ENCODE measurements at places on chromosomes 2 and 18. TPM values are rescaled to one million over a fixed set of nuclear protein-coding genes. Genes with fewer than 3 reads are reported as not detected.

GRCh38 chr18:78192054-78192453 lies 787.6 kb upstream of the SALL3 start:
- DNase-seq, result no peak

Gene OSBPL6
- 11.8 TPM for total RNA-seq

DNA sequence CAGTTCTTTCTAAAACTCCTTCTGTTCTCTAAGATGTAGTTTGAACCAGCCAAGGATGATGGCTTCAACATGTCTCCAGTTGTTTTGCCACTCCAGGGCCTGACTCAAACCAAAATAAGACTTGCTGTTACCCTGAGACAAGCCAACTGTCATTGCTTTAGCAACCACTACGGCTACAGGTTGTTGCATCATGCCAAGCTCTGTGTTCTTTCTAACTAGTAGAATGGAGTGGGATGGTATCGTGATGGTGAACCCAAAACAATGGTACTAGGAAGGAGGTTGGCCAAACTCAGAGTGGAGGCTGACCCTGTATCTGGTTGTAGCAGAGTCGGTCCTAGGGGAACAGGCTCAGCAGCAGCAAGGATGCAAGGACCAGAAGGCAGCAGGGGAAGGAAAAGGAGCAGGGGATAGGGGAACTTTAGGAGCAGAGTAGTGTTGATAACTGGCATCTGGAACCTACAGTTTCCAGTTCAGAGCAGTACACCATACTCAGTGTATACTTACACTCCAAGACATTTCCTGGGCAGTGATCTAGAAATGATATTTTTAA lies 51.6 kb downstream of the PDK1 start:
- DNase-seq, result no peak

DNA sequence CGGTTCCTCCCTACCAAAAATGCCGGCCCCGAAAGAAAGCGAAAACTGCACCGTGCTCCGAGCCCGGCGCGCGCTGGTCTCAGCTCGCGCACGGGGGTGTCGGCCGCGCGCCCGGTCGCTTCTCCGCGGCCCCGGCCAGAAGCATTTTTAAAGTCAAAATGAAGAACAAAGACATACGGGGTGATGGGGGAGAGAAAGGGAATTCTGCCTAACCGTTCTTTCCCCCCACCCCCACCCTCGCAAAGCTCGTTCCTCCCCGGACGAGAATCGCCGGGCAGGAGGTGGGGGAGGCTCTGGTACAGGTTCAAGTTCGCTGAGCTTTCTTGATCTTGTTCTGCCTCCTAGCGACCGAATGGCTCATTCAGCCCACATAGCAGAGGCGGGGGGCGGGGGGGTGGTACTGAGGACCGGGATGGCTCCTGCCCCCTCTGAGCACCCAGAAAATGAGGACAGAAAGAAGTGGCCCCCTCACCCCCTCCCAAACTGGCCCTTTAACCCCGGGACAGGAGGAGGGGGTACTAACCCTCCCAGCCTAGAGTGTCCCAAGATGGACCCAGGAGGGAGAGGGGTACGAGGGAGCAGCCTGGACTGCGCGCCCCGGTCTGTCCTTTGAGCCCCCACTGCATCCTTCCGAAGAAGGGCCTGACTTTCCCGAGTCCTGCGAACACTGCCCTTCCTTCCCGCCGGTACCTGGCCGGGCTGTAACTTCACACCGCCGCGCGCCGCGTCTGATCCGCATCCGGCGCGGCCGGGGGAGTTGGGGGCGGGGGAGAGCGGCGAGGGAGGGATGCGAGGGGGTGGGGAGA lies 3.1 kb downstream of the BCL11A start:
- DNase-seq, result peak; percentile 84

Gene IL1RL2
- 1.7 TPM for total RNA-seq

Gene NYAP2
- total RNA-seq, result not detected

Gene FBXO15
- total RNA-seq, result 0.56 TPM

DNA sequence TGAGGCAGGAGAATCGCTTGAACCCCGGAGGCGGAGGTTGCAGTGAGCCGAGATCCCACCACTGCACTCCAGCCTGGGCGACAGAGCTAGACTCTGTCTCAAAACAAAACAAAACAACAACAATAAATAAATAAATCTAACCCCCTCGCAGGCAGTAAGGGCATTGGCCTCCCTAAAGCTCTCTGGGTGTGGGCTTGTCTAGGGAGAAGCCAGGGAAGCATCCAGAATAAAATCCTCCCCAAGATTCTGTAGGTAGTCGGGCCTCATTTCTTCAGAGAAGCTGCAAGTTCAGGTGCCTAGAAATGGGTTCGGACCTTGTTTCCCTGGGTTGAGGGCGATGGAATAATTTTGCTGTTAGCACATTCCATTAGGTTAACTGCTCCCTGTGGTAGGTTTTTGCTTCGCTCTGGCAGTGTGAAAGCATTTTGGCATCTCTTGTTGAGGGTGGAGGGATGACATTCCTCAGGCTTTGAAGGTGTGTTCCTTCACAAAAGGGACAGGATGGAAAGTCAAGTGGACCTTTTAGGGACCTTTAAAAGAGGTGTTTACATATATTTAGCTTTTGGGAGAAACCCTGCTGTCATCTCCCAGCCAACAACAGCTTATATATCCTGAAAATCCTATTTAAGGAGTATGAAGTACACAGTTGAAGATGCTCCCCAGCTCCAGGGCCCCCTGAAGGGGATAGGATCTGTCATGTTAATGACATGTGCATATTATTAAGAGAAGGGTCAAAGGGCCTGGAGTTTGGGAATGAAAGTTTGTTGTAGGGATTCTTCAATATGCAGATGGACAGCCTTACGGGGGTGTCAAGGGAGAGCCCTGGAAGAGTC lies 17.7 kb downstream of the MYCN start:
- DNase-seq, result no peak

Gene INHBB
- total RNA-seq, result not detected

Gene VSNL1
- total RNA-seq, result 5.3 TPM

DNA sequence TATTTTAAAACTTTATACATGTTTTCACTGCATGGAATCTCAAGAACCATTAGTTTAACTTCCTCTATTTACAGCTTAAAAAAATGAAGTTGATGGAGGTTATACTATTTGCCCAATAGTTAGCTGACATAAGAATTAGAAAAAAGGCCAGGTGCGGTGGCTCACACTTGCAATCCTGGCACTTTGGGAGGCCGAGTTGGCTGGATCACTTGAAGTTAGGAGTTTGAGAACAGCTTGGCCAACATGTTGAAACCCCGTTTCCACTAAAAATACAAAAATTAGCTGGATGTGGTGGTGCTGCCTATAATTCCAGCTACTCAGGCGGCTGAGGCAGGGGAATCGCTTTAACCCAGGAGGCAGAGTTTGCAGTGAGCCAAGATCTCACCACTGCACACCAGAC lies 125.1 kb upstream of the CDH19 start:
- DNase-seq, result no peak

- DNase-seq, result peak; percentile 46
These were observed 52.5 kb downstream of the AQP4 start for GRCh38 chr18:26813043-26813442.

Gene GKN2
- total RNA-seq, result not detected

DNA sequence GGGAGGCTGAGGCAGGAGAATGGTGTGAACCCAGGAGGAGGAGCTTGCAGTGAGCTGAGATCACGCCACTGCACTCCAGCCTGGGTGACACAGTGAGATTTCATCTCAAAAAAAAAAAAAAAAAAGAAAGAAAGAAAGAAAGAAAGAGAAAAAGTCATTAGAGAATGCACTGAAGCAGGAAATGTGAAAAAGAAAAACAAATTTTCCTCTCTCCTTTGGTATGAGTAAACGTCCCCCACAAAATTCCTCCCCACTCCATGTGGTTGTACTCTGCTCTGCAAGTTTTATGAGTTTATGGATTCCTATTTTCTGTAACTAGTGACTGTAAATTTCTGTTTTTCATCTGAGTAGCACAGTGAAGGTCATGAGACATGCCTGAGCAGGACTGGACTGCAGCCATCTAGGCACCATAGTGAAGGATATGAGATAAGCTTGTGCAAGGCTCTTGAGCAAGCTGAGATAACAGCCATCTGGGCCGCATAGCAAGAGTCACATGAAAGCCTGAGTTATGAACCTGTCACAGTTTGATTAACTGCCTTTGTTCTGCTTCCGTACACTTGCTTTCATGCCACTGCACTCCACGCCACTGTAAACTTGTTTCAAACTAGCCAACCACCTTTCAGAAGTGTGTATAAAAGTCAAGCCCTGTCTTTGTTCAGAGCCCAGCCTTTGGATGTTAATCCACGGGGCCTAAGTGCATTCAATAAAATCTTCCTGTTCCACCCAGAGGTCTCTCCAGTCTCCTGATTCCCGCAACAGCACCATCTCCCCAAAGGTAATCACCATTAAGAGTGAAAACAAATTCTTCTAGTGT lies 50.2 kb downstream of the SKA1 start:
- DNase-seq, result peak; percentile 61

Gene CD8A
- 0.07 TPM for total RNA-seq

- peak; percentile 49 for DNase-seq
These were observed 19.0 kb downstream of the FAM161A start for GRCh38 chr2:61834893-61835292.

GRCh38 chr18:55232506-55232905 lies 273.2 kb upstream of the CCDC68 start:
- no peak for DNase-seq

DNA sequence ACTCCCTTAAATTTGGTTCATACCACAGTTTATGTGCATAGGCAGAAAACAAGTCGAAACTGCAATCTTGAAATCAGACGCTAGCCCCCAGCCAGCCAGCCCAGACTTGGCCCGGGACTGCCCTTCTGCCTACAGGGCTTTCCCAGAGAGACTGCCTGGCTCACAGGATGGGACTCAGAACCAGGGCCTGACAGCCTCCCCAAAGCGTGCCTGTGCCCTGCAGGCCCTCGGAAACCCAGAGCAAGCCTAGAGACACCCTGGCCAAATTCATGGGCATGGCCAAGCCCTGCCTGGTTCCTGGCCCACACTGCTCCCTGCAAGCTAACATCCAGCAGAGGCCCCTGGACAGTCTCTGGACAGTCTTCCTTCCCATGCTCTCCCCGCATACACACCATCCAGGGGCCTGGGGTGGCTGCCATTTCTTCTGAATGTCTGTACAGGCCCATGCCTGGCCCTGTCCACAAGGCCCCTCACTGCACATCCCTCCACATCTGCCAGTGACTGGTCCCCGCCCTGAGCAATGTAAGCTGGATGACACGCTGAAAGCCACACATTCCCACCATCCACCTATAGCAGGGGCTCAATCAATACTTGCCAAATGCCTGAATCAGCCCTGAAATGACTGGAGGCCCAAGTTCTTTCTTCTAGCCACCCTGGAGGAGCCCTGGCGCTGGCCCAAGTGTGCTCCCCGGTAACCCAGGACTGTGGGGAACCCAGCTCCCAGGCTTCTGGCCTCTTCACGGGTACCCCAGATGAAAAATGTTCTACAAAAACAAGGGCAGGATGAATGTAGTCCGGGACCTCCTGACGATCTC lies 73.1 kb downstream of the HDAC4 start:
- no peak for DNase-seq

DNA sequence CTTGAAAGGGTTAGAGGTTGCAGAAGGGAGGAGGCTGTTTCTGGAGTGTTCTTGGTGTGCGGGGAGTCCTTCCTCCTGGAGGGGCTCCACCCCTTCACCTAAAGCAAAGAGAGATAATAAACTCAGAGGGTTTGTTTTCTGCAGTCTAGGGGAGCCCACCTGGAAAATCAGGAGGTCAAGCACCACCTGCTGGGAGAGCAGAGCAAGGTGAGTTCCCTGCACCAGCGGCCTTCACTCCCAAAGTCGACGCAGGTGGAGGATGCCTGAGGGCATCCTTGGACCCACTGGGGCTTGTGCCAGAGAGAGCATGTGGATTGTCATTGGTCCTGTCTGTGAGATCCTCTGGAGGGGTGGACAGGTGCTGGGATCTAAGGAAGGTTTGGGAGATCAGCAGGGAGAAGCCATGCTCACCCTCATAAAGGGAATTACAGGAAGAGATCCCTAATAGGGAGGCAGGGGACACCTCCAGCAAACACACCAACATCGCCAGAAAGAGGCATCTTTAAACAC lies 116.7 kb downstream of the KCNF1 start:
- DNase-seq, result no peak

DNA sequence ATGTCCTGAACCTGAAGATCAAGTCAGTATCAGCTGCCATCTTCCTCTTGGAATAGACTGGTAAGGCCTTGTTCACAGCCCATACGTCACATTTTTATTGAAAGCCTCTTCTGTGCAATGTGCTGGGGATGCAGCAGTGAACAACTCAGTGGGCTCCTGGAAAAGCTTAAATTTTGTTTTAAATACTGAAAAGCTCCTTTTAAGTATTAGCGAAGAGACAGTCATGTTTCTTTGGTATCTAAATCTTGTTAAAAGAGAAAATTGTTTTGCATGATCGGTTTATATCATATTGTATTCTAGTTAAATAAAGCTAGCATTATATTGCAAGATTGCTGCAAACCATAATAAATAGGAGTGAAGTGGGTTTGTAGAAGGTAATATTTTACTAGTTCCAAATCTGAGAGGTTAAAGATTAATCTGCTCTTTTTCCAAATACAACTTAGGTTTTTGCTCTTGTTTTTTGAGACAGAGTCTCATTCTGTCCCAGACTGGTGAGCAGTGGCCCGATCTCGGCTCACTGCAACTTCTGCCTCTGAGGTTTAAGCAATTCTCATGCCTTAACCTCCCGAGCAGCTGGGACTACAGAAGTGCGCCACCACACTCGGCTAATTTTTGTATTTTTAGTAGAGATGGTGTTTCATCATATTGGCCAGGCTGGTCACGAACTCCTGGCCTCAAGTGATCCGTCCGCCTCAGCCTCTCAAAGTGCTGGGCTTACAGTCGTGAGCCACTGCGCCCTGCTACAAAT lies 1.6 kb upstream of the RMDN2 start:
- DNase-seq, result no peak

Gene CYP27C1
- total RNA-seq, result 6.4 TPM

GRCh38 chr2:127381762-127382161 lies 6.0 kb downstream of the MAP3K2 start:
- DNase-seq, result no peak

Gene RAX
- total RNA-seq, result not detected

Gene SLC5A7
- total RNA-seq, result not detected

GRCh38 chr2:15260835-15261234 lies 300.3 kb downstream of the NBAS start:
- no peak for DNase-seq

GRCh38 chr18:44838971-44839666 lies 158.4 kb downstream of the SETBP1 start:
- no peak for DNase-seq

GRCh38 chr18:27860701-27861107 lies 316.2 kb downstream of the CDH2 start:
- no peak for DNase-seq

Gene ATOH8
- total RNA-seq, result not detected

GRCh38 chr2:41728788-41729338 lies 319.0 kb upstream of the PKDCC start:
- no peak for DNase-seq

Gene MYO7B
- 0.07 TPM for total RNA-seq

DNA sequence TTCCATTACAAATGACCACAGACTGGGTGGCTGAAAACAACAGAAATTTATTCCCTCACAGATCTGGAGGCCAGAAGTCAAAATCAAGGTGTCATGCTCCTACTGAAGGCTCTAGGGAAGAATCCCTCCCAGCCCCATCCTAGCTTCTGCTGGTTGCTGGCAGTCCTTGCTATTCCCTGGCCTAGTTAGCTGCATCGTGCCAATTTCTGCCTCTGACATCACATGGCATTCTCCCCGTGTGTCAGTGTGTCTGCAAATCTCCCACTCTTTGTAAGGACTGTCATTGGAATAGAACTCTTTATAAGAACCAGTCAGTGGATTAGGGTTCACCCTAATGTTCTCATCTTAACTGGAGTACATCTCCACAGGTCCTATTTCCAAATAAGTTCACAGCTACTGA lies 30.5 kb upstream of the NCKAP5 start:
- no peak for DNase-seq
